ENCODE measurements at places on chromosomes 2 and 18. TPM values are rescaled to one million over a fixed set of nuclear protein-coding genes. Genes with fewer than 3 reads are reported as not detected.

DNA sequence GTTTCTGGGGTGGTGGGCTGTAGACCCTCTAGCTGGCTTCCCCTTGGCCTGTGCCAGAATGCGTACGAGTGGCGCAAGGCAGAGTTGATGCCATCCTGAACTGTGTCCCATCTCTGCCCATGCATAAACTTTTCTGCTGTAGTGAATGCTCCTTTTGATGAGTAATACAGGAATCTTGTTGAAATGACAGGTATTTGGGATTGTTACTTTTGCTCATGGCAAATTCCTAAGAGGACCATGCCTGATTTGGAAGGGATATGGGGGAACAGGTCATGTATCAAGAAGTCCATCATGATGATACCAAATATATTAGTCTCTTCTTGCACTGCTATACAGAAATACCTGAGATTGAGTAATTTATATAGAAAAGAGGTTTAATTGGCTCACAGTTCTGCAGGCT lies 648.0 kb downstream of the SLC4A3 start:
- peaks cover 80% of the 10 kb centered on the region for H3K4me1 ChIP-seq
- peak overlapping the region; percentile 96 for H3K27ac ChIP-seq
- H3K4me3 ChIP-seq, result no peak overlapping the region
- no peaks in the 10 kb centered on the region for H3K27me3 ChIP-seq
- H3K36me3 ChIP-seq, result no peaks in the 10 kb centered on the region

GRCh38 chr2:78202366-78202765 lies 680.2 kb upstream of the LRRTM4 start:
- no peaks in the 10 kb centered on the region for H3K36me3 ChIP-seq
- H3K4me3 ChIP-seq, result no peak overlapping the region
- no peak overlapping the region for H3K27ac ChIP-seq
- DNase-seq, result no peak
- H3K27me3 ChIP-seq, result no peaks in the 10 kb centered on the region

DNA sequence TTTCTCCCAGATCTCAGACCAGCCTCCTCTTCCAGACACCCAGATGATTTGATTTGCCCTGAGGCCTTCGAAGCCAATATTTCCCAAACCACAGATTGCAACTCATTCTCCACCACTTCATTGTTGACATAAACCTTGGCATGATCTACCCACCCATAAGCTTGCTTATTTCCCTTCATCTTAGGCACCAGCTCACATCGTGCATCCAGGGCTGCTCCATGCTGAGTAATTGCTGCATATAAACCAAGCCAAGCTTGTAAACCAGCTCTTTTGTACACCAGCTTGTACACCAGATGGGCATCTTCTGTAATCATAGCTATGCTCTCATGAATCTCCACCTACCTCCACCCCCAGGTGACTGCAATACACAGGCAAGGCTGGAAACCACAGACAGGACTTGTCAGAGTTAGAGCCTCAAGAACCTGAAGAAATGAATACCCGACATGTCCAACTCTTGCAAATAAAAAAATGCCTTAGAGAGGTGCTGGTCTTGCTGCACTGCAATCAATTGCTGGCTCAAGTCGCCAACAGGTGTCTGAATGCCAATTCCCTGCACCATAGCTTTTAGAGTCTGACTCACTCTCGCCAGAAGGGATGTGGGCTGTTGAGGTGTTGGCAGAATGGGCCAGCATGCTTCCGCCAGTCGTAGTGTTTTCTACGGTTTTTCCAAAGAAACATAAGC lies 31.5 kb downstream of the TRABD2A start:
- peak; percentile 86 for DNase-seq
- peaks cover 18% of the 10 kb centered on the region for H3K4me1 ChIP-seq
- H3K4me3 ChIP-seq, result no peak overlapping the region
- peak overlapping the region; percentile 58 for H3K27ac ChIP-seq

DNA sequence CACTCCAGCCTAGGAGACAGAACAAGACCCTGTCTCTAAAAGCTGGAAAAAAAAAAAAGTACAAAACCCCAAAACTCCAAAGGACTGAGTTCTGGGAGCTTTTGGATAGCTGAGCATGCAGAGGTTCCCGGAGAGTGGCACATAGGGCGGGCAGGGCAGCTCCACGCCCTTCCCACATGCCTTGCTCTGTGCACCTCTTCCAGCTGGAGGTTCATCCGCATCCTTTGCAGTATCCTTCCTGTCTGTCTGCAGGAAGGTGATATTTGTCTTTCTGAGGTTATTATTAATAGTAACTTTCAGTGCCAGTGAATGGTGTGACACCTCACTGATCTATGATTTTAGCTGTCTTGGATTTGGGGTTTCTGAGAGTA lies 70.2 kb downstream of the INPP4A start:
- H3K4me3 ChIP-seq, result no peak overlapping the region
- H3K4me1 ChIP-seq, result peaks cover 6% of the 10 kb centered on the region

Gene SGPP2
- not detected for total RNA-seq

Gene CIB4
- not detected for total RNA-seq

Gene NRP2
- total RNA-seq, result 18.3 TPM

Gene CFC1
- total RNA-seq, result not detected

Gene TMEM247
- not detected for total RNA-seq
